Activated T-cell treated with anti-CD3 and anti-CD28 coated beads, Interleukin-2, amount 50 U/mL, for 4 hours (primary cell): ENCODE measurements at places on chromosomes 5 and 9. TPM values are rescaled to one million over a fixed set of nuclear protein-coding genes. Genes with fewer than 3 reads are reported as not detected.

Gene PCSK1
- total RNA-seq: not detected

Gene OTULINL
- total RNA-seq: 4.8 TPM

Gene GRM6
- total RNA-seq: not detected

Gene OR1J1
- total RNA-seq: not detected

Gene SAXO1
- total RNA-seq: not detected

Gene GFI1B
- total RNA-seq: 0.87 TPM

Gene IL9
- total RNA-seq: 74.3 TPM

Gene TRIP13
- 18.5 TPM for total RNA-seq
